ENCODE measurements at places on chromosomes 5 and 9.

DNA sequence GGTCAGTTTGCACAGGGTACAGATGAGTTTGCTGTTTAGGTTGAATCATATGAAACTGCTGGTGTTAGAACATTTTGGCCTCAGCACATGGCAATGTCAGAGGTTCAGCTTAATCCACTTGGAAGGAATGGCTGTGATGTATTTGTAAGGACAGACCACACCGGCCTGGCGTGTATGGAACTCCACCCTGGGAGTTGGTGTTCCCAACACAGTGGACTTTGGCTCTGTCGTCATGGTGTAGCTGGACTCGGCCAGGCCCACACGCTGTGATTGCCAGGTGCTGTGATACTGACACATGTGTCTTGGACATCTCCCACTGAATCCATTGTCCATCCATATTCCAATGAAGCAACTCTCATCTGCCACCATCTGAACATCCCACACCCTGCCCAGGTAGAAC is 90.3 kb downstream of the ZNF618 start:
- no peak for DNase-seq

DNA sequence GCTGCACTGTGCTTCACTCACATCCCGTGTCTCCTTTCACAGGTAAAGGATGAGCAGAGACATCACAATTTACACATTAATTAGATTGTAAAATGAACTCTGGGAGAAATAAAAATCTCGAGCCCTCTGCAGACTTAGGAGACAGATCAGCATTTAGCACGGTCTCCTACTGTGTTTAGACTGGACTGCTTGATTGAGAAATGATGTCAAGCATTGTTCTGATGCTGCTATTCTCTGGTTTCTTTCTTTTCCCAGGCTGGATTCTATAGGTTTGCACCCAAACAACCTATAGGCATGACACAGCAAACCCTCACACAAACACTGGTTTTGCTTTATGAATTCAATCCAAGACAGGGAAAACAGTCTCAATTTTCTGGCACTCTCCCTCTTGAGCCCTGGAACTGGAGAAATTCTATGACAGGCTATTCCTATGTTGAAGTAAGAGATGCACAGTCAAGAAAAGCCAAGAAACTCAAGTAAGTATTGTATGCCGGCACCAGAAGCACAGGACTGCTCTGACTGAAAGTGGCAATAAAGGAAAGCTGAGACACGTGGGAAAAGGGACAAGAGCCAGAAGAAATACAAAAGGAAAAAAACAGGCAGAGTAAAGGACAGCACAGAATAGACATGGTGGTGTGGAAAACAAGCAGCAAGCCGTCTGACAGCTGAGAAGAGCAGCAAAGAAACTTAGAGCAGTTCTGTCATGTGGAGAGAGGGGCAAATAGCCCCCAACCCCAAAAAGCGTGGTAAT is 24.8 kb upstream of the ERAP2 start:
- no peak for DNase-seq

DNA sequence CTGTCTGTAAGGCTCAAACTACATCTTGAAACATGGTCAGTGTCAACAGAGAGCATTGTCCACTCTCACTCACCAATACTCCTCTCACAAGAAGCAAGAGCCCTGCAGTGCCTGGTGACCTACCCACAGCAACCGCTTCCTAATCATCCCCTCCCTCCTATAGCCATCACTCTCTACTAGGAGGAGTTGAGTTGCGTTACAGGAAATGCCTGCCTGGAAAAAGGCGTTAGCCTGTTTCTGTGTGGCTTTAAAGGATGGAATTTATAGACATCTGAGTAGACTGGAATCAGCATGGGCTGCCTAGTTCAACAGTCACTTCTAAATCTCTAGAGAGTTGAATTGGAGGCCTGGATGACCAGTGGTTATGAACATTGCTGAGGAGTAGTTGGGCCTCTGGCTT is 108.3 kb upstream of the FER start:
- no peak for DNase-seq

- no peak for DNase-seq
These were observed 110.2 kb upstream of the DAPK1 start for GRCh38 chr9:87387351-87388011.

DNA sequence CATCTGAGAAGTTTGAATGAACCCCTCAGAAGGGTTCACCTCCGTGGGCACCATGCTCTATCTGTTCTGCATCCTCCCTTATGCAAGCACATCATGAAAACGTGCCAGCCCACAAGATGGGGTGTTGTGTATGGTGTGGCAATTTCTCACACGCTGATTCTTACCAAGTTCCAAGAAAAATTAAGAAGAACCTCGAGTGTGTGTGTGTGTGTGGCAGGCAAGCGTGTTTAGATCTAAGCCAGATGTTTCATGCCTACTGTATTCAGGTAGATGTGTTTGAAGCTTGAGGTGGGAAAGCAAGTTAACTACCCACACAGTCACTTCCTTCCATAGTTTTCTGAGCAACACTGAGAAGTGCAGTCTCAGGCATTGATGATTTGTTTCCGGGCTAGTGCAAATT is 77.7 kb upstream of the GNA14 start:
- no peak for DNase-seq

DNA sequence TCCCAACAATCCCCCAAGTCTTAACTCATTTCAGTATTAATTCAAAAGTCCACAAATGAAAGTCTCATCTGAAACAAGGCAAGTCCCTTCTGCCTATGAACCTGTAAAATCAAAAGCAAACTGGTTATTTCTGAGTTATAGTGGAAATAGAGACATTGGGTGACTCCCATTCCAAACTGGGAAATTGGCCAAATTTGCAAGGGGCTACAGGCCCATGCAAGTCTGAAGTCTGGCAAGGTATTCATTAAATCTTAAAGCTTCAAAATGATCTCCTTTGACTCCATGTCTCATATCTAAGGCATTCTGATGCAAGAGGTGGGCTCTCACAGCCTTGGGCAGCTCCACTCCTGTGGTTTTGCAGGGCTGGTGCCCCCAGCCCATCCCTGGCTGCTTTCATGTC is 167.9 kb downstream of the HTR1A start:
- DNase-seq = no peak

DNA sequence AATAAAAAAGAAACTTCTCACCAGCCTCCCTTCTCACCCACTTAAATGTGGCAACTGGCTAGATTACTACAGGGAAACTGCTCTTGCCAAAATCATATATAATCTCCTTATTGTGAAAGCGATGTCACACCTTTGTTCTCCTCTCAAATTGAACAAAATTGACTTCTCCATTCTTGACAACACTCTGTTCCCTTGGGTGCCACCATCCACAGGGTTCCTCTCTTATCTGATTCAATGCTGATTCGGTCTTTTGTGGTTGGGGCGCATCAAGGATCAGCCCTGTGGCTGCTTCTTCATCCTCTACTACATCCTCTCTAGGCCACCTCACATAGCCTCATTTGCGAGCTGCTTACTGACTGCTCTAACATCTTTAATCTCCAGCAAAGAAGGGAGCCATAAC is 86.1 kb downstream of the EDIL3 start:
- no peak for DNase-seq

DNA sequence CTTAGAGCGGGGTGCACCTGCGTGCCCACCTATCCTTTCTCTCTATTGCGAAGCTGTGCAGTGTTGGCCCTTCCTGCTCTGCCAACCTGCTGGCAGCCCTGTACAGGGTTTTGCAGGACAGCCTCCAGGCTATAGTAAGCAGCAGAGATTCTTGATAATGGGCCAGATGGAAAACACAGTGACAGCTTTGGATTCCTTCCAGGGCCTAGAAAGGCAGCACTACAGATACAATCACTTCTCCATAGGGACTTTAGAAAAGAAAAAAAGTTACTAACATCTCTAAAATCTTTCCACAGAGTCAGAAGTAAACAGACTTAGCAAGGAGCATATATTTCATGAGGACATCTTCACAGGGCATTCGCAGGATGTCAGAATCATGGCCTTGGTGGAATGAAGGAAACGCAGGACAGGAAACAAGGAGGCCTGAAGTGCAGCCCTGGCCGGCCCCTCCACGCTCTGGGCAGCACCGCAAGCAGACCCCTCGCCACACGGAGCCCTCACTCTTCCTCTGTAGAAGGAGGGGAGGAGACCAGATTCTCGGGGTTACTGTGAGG is 172.1 kb upstream of the GAS1 start:
- DNase-seq = no peak

DNA sequence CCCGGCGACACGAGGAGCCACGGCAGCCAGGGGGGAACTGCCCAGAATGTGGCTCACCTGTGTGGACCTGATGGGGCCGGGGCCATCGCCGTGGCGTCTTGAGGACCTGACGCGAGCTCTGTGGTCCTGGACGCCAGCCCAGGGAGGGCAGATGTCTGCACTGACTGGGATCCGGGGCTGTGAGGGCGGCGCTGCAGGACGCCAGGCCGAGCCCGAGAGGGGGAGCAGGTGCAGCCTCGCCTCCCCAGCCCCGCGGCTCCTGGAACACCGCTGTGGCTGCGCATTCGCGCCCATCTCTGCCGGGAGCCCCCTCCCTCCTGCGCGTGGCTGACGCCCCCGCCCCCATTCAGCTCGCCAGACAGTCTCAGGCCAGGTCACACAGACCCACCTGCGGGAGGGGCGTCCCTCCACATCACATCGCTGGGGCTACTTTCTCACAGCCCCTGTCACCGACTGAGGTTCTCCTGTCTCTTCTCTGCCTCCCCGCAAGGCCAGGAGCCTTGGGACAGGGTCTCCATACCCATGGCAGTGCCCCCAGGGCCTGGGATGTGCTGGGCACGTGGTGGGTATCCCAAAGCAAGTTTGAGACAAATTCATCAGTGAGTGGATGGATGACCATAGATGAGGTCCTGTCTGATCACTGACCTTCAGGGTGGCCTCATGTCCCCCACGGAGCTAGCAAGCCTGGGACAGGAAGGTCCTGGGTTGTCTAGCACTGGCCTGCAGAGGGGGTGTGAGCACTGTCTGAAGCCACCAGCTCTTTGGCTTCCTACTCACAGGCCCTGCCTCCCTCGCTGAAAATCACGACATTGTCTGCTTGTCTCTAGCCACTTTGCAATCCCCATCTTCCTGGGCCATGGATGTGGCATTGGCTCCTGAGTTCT is 47.3 kb downstream of the RASGEF1C start:
- no peak for DNase-seq

- no peak for DNase-seq
These were observed 989.6 kb upstream of the ARRDC3 start for GRCh38 chr5:92372766-92373165.

- DNase-seq = no peak
These were observed 197.4 kb downstream of the FER start for GRCh38 chr5:108945094-108945493.

- no peak for DNase-seq
These were observed 45.2 kb downstream of the YIPF5 start for GRCh38 chr5:144125163-144125726.

GRCh38 chr5:58048954-58049353 is 410.9 kb downstream of the PLK2 start:
- no peak for DNase-seq

DNA sequence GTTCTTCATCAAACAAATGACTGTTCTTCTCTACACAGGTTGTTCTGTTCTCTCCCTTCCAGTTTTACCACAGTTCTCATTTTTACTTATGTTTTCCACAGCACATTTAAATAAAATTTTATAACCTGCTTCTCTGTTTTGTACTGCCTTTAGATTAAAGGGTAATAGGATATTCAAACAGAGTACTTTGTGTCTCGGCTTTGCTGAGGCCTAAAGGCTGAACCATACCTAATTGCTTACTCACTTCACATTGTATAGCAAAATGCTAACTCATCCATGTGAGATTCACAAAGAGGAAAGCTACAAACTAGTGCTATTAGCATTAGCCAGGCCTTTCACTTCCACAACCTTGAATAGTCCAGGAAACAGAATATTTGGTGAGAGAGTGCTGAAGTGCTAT is 200.3 kb downstream of the TRPM3 start:
- no peak for DNase-seq

- no peak for DNase-seq
These were observed 413.3 kb upstream of the RORB start for GRCh38 chr9:74083681-74084433.

DNA sequence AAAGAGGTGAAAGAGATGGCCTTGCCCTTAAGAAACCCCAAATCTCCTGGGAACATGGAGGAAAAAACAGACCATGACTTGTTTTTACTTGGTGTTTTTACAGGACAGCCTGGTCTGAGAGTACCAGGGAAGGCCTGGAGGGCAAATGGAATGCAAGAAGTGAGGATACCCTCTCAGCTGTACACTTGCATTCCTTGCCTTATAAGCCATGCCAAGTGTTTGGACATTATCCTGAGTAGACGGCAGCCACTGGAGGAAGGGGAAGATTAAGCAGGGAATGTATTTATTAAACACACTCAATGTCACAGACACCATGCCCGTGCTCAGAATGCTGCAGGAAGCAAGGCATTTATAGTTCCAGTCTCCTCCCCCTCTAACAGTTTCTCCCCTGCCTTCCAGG is 581.4 kb downstream of the CDK5RAP2 start:
- DNase-seq = no peak

All from stimulated activated CD8-positive, alpha-beta memory T cell treated with anti-CD3 and anti-CD28 coated beads, Interleukin-4, amount 100 ng/mL, for 1 hour (primary cell).